ENCODE measurements at places on chromosomes 1 and 21. TPM values are rescaled to one million over a fixed set of nuclear protein-coding genes. Genes with fewer than 3 reads are reported as not detected.
A peak's percentile ranks its signal among the peaks of the same experiment; 100 is the strongest.

The ST6GALNAC5 gene
- total RNA-seq: 0.24 TPM

The ATP1A4 gene
- total RNA-seq: not detected

The CD52 gene
- total RNA-seq: 1.2 TPM

The NMNAT2 gene
- 22.5 TPM for total RNA-seq

The EXO1 gene
- total RNA-seq: 32.1 TPM

The DNASE2B gene
- total RNA-seq: not detected

The CAPN2 gene
- 459 TPM for total RNA-seq

The CELA2B gene
- not detected for total RNA-seq

DNA sequence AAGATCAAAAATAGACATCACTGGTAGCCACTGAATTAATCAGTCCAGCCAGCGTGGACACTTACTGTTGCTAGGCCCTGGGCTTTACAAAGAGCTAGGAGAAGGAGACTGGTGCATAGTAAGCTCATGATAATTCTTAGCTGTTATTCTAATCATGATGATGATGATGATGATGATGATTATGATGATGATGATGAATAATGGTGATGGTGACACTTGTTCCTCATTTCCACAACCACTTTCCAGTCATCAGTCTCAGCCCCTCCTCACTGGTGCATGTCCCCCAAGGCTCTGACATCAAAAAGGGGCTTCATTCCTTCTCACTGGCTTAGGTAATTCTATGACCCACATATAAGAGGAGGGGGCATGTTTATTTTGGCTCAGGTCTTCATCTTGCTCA lies 701.0 kb downstream of the PTPRU start:
- DNase-seq: no peak

GRCh38 chr21:39349211-39350093 lies 564 bp upstream of the HMGN1 start:
- DNase-seq: peak; percentile 89

DNA sequence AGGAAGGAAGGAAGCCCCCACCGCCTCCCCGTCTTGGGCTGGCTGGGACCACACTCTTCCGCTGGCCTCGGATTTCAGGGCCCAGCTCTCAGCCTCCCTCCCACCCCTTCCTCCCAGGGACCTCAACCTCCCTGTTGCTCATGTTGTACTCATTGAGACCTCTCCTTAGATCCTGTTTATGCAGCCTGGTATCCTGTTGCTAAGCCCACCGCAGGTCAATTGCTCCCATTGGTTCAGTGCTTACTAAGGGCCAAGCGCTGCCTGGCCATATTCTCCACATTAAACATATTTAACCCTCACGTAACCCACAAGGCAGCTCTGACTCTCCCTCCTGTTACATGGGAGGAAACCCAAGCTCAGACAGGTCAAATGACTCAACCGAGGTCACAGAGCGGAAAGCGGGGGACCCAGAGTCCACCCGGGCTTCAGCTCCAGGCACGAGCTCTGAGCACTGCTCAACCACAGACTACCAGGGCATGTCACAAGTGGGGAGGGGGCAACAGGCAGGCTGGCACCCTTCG lies 23.2 kb upstream of the H6PD start:
- no peak for DNase-seq

DNA sequence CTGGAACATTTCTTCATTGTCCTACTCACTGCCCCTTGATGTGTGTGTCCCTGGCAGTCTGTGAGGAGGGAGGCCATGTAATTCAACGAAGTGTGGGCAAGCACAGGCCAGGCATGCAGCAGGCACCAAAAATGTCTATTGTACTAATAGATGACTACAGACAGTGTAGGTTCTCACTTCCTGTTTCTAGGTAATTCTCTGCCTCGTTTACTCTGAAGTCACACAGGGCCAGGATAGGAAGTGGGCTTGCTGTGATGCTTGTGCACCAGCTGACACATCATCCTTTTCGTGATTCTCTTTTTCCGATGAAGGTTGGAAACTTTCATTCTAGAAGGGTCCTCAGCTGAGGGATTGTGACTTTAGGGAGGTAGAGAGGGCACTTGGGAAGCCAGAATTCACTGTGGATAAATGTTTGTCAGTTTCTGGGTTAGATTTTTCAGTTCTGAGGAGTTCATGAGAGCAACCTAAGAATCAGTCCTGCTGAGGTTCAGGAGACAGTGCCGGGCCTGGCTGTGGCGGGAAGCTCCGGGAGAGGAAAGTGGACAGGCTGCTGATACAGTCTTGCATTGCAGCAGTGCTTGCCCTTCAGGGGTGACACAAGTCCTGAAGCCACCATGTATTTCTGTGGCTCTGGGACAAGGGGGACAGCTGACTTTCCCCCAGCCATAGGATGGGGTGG lies 4.3 kb upstream of the CSF1 start:
- no peak for DNase-seq

DNA sequence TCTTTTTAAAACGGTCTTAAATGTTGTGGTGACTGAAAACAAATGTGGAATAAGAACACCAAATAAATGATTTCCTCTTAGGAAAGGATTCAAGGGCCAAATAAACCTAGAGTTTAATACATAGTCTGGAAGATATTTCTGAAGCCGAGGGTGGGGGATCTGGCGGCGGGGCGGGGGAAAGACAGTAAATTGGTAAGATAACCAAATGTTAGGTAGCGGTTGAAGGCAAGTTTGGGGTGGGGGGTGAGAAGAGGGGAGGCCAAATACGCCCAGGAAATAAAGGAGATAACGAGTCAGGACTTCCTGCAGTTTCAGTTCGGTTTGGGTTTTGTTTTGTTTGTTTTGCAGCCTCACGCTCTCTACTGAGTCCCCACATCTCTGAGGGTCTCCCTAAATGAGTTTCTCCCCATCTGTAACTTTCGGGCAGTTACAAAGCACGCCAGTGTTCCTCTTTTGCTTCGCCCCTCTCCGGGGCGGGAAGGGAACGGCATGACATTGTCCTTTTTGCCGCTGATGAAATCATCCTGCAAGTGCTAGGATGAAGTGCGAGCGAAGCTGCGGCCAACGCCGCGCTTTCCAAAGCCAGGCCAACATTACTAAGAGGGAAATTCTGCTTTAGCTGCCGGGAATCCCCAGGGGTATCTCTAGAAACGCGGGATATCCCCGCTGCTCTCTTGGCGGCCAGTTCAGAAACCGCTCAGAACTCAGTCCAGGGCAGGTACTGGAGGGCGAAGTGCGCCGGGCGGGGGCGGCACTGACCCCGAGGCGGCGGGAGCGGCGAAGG lies 844 bp downstream of the NIBAN1 start:
- no peak for DNase-seq

- no peak for DNase-seq
These were observed 149.7 kb downstream of the KAZN start for GRCh38 chr1:14748151-14748550.

DNA sequence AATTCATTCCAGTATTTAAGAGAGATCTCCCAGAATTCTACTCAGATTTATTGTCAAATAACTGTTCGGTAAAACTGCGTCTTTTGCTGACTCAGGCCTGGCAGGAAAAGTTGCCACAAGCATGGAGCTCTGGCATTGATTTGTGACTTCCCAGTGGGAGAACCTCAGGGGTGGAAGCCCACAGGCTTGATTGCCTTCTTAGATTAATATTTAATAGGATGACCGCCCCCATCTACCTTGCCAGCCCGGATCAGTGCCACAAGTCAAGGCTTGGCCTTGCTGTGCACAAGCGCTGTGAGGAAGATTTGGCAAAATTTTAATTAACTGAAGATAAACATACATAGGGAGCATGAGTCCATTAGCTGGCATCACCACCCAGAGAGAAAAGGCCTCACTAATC lies 93.5 kb downstream of the LRIG2 start:
- DNase-seq: no peak

DNA sequence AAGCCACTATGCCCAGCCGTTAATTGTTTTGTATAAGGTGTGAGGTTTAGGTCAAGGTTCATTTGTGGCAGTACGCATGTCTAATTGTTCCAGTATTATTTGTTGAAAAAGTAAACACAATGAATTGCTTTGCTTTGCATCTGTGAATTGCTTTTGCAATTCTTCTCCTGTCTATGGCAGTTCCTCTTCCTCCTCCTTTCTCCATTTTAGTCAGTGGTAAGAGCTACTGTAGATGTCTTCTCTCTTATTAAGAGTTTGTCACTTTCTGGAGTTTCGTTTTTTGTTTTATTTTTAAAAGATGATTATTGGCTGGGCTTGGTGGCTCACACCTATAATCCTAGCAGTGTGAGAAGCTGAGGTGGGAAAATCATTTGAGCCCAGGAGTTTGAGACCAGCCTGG lies 29.2 kb downstream of the C1orf185 start:
- no peak for DNase-seq

Measured in PC-9 (cell line).